ENCODE measurements at places on chromosomes 3 and 15. TPM values are rescaled to one million over a fixed set of nuclear protein-coding genes. Genes with fewer than 3 reads are reported as not detected.

- no peaks in the 10 kb centered on the region for H3K36me3 ChIP-seq
- DNase-seq: no peak
- H3K27me3 ChIP-seq: no peaks in the 10 kb centered on the region
- H3K27ac ChIP-seq: no peak overlapping the region
- H3K4me1 ChIP-seq: no peaks in the 10 kb centered on the region
Measured at GRCh38 chr15:38201714-38202113, 50.9 kb upstream of the SPRED1 start.

DNA sequence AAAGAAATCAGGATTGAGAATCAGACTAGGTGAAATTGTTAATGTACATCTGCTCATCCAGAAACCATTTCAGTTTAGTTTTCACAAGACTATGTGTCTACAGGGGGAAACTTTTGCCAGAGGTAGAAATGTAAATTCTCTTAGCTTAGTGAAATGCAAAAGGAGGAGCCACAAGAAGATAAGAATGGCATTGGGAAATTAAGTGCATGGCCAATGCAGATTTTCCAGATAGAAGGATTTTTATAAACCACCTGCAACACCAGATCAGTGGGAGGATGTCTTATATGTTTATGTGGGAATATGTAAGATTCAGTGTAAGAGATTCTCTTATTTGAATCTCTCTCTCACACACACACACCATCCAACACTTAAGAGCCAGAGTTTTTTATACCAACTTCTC is 67.2 kb downstream of the HMG20A start:
- H3K36me3 ChIP-seq: no peaks in the 10 kb centered on the region
- no peaks in the 10 kb centered on the region for H3K4me1 ChIP-seq

FEZF2 gene
- total RNA-seq: not detected

AADACL2 gene
- 0.16 TPM for total RNA-seq

RARB gene
- 20.1 TPM for total RNA-seq

CLPX gene
- total RNA-seq: 47.5 TPM

SCN11A gene
- 0.15 TPM for total RNA-seq

GRCh38 chr3:121152573-121152972 is 244.6 kb downstream of the STXBP5L start:
- H3K36me3 ChIP-seq: no peaks in the 10 kb centered on the region
- H3K27me3 ChIP-seq: no peaks in the 10 kb centered on the region
- H3K27ac ChIP-seq: no peak overlapping the region

LRRC31 gene
- 7.5 TPM for total RNA-seq

CX3CR1 gene
- total RNA-seq: 0.32 TPM

DNA sequence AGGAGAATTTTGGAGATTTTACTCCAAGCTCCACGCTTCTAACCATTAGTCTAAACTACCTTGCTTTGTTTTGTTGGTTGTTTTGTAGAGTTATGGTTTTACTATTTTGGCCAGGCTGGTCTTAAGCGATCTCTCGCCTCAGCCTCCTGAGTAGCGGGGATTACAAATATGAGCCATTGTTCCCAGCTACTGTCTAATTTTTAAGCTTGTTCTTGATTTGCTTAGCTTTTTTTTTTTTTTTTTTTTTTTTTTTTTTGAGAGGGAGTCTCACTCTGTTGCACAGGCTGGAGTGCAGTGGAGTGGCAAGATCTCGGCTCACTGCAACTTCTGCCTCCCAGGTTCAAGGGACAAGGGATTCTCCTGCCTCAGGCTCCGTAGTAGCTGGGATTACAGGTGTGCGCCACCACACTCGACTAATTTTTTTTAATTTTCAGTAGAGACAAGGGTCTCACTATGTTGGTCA is 28.5 kb downstream of the EFCAB12 start:
- H3K27ac ChIP-seq: peak overlapping the region; percentile 90
- no peaks in the 10 kb centered on the region for H3K27me3 ChIP-seq
- H3K36me3 ChIP-seq: no peaks in the 10 kb centered on the region
- H3K4me3 ChIP-seq: peak overlapping the region; percentile 87

TEX55 gene
- total RNA-seq: not detected

GRCh38 chr3:45182915-45183871 is 37.0 kb upstream of the CDCP1 start:
- DNase-seq: peak; percentile 38
- no peaks in the 10 kb centered on the region for H3K4me1 ChIP-seq
- no peak overlapping the region for H3K27ac ChIP-seq
- no peaks in the 10 kb centered on the region for H3K36me3 ChIP-seq
- H3K4me3 ChIP-seq: no peak overlapping the region

GRCh38 chr3:126367316-126367805 is 10.2 kb upstream of the KLF15 start:
- DNase-seq: no peak
- no peak overlapping the region for H3K4me3 ChIP-seq
- no peaks in the 10 kb centered on the region for H3K36me3 ChIP-seq
- H3K27me3 ChIP-seq: no peaks in the 10 kb centered on the region
- H3K4me1 ChIP-seq: no peaks in the 10 kb centered on the region

- peak within 1 kb of the TSS; percentile 84 for H3K27ac ChIP-seq
- H3K4me1 ChIP-seq: no peaks in the 10 kb centered on the region
- no peak for DNase-seq
- H3K27me3 ChIP-seq: no peaks in the 10 kb centered on the region
- peak within 1 kb of the TSS; percentile 61 for H3K4me3 ChIP-seq
Measured at GRCh38 chr3:42090973-42091731, at the start of gene TRAK1. Gene TRAK1, plus strand, starts transcription at chr3:42091357. Its CDS starts 113 bp downstream, at chr3:42091470.

DNA sequence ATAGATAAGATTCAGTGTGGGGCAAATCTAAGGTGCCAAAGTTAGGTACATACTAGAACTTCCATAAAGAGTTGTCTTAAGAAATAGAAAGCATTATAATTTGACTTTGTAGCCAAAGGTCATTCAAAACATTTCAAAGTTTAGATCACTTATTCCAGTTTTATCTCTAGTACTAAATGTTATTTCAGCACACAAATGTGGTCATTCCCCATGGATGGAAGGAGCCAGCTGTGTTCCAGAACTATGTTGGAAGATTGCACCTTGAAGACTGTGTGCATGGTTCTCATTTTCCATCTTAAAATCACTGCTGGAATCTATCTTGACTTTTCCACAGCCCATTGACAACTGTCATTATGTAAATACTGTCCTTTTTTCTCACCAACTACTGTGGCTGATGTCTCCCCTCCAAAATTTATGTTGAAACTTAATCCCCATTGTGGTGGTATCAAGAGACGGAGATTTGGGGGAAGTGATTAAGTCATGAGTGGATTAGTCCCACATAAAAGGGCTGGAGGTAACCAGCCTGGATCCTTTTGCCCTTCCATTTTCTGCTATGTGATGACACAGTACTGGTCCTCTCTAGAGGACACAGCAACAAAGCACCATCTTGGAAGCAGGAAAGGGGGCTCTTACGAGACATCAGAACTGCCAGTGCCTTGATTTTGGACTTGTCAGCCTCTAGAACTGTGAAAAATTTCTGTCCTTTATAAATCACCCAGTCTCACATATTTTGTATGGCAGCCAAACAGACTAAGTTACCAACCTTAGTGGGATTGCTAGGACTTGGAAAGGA is 24.0 kb downstream of the TGFBR2 start:
- DNase-seq: no peak
- peak overlapping the region; percentile 76 for H3K27ac ChIP-seq
- H3K36me3 ChIP-seq: no peaks in the 10 kb centered on the region
- H3K4me1 ChIP-seq: peaks cover 3% of the 10 kb centered on the region

ISG20 gene
- 7.4 TPM for total RNA-seq

PARP15 gene
- total RNA-seq: 5.4 TPM
